ENCODE measurements at places on chromosomes 7 and 10. TPM values are rescaled to one million over a fixed set of nuclear protein-coding genes. Genes with fewer than 3 reads are reported as not detected.

Gene PRPS1L1
- total RNA-seq, result not detected

Gene TBC1D12
- 5.4 TPM for total RNA-seq

Gene ELAPOR2
- 1.3 TPM for total RNA-seq

Gene CALCR
- total RNA-seq, result not detected

Gene CCDC172
- total RNA-seq, result not detected

Gene CALN1
- not detected for total RNA-seq

Gene SGCE
- 36.4 TPM for total RNA-seq

Gene VSIR
- 5.0 TPM for total RNA-seq

Gene MRLN
- total RNA-seq, result not detected

Gene GTPBP10
- total RNA-seq, result 25.3 TPM

Gene MLXIPL
- total RNA-seq, result not detected

Gene FKBP9
- total RNA-seq, result 146 TPM

Gene NKX1-2
- not detected for total RNA-seq

Gene ZNF736
- total RNA-seq, result 10.6 TPM

Gene CNNM2
- 6.4 TPM for total RNA-seq

Gene SFTPA2
- total RNA-seq, result not detected

Gene GARIN1A
- 0.18 TPM for total RNA-seq

Gene GJD4
- not detected for total RNA-seq

Gene PNLIPRP3
- not detected for total RNA-seq

Gene TRIM50
- total RNA-seq, result not detected

Gene OPN1SW
- not detected for total RNA-seq

Measured in IMR-90 (cell line).